Panc1 (cell line): ENCODE measurements at places on chromosomes 1 and 21. TPM values are rescaled to one million over a fixed set of nuclear protein-coding genes. Genes with fewer than 3 reads are reported as not detected.
A peak's percentile ranks its signal among the peaks of the same experiment; 100 is the strongest.

The STRIP1 gene
- 26.1 TPM for total RNA-seq

The MANEAL gene
- total RNA-seq, result 29.7 TPM

The RHEX gene
- total RNA-seq, result not detected

The RNF186 gene
- not detected for total RNA-seq

The RBM15 gene
- total RNA-seq, result 32.1 TPM

The TRIM58 gene
- not detected for total RNA-seq

The C1QB gene
- total RNA-seq, result 0.33 TPM

The C1orf52 gene
- 51.6 TPM for total RNA-seq

The C1orf53 gene
- 7.2 TPM for total RNA-seq

The KCNT2 gene
- total RNA-seq, result 0.41 TPM

The NHLH2 gene
- not detected for total RNA-seq

The RXRG gene
- not detected for total RNA-seq

GRCh38 chr1:89822109-89822962, 1.5 kb downstream of the LRRC8D start:
- H3K4me3 ChIP-seq, result peak overlapping the region; percentile 76
- no peaks in the 10 kb centered on the region for H3K27me3 ChIP-seq
- peaks cover 24% of the 10 kb centered on the region for H3K4me1 ChIP-seq
- no peaks in the 10 kb centered on the region for H3K36me3 ChIP-seq

GRCh38 chr1:47186267-47187185, 3.3 kb downstream of the PDZK1IP1 start:
- no peaks in the 10 kb centered on the region for H3K27me3 ChIP-seq
- no peak for DNase-seq
- H3K36me3 ChIP-seq, result no peaks in the 10 kb centered on the region
- no peak overlapping the region for H3K4me3 ChIP-seq

GRCh38 chr1:245488346-245489129, 333.8 kb downstream of the KIF26B start:
- DNase-seq, result no peak
- no peaks in the 10 kb centered on the region for H3K36me3 ChIP-seq

GRCh38 chr1:173266841-173267240, 59.7 kb upstream of the TNFSF4 start:
- no peaks in the 10 kb centered on the region for H3K27me3 ChIP-seq
- DNase-seq, result no peak
- no peak overlapping the region for H3K4me3 ChIP-seq
- H3K4me1 ChIP-seq, result no peaks in the 10 kb centered on the region

DNA sequence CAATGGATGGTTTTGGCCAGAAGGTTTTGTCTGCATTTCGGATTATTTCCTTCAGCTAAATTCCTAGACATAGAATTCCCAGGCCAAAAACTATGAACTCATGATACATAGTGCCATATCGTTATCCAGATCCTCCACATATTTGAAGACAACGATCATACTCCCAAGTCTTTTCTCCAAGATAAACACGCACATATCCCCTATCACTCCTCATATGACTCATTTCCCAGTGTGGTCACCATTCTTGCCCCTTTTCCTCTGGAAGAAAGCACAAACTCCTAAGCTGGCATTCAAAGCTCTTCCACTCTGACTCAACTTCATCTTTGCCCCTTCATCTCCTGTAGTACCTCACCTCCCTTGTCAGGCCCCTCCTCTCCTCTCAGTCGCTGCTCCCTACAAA, 277.6 kb downstream of the PLPP3 start:
- H3K27ac ChIP-seq, result no peak overlapping the region
- H3K27me3 ChIP-seq, result no peaks in the 10 kb centered on the region
- no peaks in the 10 kb centered on the region for H3K36me3 ChIP-seq

DNA sequence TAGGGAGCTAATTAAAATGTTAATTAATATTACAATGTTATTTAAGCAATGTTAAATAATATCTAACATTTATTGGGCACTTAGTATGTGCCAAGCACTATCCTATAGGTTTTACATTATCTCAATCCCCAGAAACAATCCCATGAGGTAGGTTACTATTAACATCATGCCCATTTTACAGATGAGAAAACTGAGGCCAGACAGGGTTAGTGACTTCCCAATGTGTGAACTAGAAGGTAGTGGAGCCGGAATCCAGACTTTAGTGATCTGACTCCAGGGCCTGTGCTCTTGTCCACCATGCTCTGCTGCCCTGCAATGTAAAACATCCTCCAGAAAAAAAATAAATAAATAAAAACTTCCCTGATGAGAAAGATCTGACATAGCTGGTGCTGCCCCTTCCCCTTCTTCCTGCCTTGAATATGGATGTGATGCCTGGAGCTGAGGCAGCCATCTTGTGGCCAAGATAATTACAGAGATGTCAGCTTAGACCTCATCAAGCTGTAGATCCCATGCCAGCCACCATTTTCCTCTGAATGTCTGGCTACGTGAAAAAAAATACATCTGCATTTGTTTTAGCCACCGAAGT, 7.6 kb upstream of the CELA2A start:
- no peak overlapping the region for H3K4me3 ChIP-seq
- H3K4me1 ChIP-seq, result no peaks in the 10 kb centered on the region
- H3K27ac ChIP-seq, result no peak overlapping the region

- no peak overlapping the region for H3K27ac ChIP-seq
- H3K36me3 ChIP-seq, result no peaks in the 10 kb centered on the region
- no peaks in the 10 kb centered on the region for H3K27me3 ChIP-seq
- no peak for DNase-seq
Observed at GRCh38 chr1:83000286-83000685, 998.6 kb downstream of the TTLL7 start.

DNA sequence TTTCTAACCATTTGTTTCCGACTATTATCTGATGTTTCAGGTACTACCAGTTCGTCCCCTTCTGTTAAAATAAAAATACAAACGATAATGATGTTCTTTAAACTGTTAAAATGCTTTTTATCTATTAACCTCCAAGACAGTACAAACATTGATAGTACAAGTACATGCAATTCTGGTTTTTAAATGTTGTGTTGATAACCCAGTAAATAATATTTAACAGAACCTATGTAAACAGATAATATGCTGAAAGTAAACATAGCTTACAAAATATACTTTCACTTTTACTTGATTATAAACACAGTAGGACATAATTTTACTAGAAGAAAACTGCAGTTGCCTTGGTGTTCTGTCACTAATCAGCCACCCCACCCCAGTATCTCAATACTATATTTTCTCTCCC, 76.9 kb downstream of the COQ8A start:
- H3K4me1 ChIP-seq, result no peaks in the 10 kb centered on the region
- DNase-seq, result no peak
- no peaks in the 10 kb centered on the region for H3K27me3 ChIP-seq
- H3K36me3 ChIP-seq, result peaks cover 3% of the 10 kb centered on the region
- no peak overlapping the region for H3K27ac ChIP-seq
- H3K4me3 ChIP-seq, result no peak overlapping the region

DNA sequence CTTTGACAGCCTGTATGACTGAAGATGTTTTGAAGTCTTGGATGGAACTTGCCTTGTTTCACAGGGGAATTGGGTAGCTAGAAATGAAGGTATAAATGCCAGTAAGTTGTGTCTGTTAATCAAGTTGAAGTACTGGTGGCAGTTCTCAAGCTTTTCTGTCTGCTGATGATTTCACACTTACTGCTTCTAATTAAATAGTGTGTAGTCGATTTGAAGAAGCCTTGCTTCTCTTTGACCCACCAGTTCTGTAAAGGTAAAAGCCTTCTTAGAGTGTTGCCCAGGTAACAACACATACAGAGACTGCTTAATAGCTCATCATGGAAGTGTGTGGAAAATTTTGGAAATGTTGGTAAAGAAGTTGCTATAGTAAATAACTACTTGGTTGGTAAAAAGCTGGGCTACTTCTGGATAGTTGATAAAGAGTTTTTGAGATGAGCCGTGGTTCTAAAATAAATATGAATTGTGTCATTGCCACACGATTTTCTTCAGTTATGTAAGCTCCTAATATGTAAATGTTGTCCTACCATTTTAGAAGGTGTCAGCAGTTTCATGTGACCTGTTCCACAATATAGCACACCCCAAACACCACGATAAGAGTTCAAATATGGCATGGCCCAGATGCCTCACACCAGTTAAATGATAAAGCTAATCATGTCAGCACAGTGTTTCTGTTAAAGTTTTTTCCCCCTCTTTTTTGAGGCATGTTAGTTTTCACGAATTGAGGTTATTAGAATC, 7.4 kb downstream of the RABGAP1L start:
- no peaks in the 10 kb centered on the region; the same call in 1 of the 2 replicates for H3K36me3 ChIP-seq
- H3K4me1 ChIP-seq, result peaks cover 14% of the 10 kb centered on the region; the same call in 1 of the 2 replicates
- H3K4me3 ChIP-seq, result no peak overlapping the region
- H3K27ac ChIP-seq, result no peak overlapping the region; the same call in 1 of the 2 replicates

DNA sequence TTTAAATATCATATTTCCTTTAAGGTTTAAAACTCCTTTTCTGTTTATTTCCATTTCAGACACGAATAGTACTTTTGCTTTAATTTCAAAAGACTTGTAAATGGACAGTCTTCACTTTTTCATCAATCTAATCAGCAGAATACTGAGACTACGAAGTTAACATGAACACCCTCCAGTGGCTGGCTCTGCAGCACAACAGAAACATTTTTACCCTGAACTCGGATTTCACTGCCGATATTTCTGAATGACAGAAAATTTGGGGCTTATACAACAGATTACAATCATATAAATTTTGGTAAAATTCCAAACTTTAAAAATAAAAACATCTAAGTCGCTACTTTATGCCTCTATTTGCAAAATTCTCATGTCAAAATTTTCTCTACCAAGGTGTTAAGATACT, 86.2 kb downstream of the AKT3 start:
- H3K4me1 ChIP-seq, result no peaks in the 10 kb centered on the region
- no peak overlapping the region for H3K27ac ChIP-seq
- DNase-seq, result no peak
- H3K27me3 ChIP-seq, result no peaks in the 10 kb centered on the region
- H3K4me3 ChIP-seq, result no peak overlapping the region

DNA sequence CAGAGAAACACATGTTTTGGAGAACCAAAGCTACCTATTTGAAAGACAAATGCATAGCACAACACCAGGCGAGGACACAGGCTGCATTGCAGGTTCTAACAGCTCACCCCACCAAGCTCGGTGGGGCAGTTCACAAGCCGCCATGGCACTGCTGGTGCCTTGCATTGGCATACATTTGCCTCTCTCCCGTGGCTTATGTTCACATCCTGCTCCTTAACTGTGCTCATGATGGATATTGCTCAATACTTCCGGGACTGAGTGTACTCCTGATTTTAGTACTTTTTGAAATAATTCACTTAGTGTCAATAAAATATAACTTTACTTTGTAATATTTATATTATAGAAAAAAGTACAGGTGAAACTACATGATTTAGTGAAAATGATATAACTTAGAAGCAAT, 1187.4 kb upstream of the NCAM2 start:
- no peak for DNase-seq
- no peaks in the 10 kb centered on the region for H3K36me3 ChIP-seq
- no peak overlapping the region for H3K4me3 ChIP-seq
- no peak overlapping the region for H3K27ac ChIP-seq
- H3K27me3 ChIP-seq, result no peaks in the 10 kb centered on the region

GRCh38 chr1:178916448-178917174, 45.7 kb upstream of the ANGPTL1 start:
- H3K27me3 ChIP-seq, result no peaks in the 10 kb centered on the region
- no peak for DNase-seq
- H3K4me3 ChIP-seq, result no peak overlapping the region
- no peaks in the 10 kb centered on the region for H3K36me3 ChIP-seq
- no peak overlapping the region for H3K27ac ChIP-seq

DNA sequence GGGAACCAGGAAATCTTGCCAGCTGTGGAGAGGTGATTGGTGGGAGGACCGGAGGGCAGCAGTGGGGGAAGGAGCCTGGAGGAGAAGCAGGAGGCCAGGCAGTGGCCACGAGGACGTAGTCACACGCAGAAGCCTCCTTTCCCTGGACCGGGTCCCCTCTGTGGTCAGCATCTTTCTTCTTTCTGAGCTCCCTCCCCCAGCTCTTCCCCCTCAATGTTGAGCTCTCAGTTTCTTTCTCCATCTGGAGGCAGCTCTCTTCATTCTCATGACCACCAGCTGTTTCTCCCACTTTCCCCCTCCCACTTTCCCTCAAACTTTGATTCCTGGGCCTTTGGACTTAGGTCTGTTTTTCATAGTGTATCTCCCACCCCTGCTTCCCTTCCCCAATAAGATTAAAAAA, 18.3 kb downstream of the KIRREL1 start:
- no peaks in the 10 kb centered on the region for H3K27me3 ChIP-seq
- H3K4me3 ChIP-seq, result no peak overlapping the region
- no peaks in the 10 kb centered on the region for H3K36me3 ChIP-seq
- H3K27ac ChIP-seq, result peak overlapping the region; percentile 100

GRCh38 chr1:7379441-7379971, 391.6 kb upstream of the VAMP3 start:
- H3K27me3 ChIP-seq, result no peaks in the 10 kb centered on the region
- H3K36me3 ChIP-seq, result no peaks in the 10 kb centered on the region
- H3K4me1 ChIP-seq, result peaks cover 8% of the 10 kb centered on the region
- no peak overlapping the region for H3K4me3 ChIP-seq
- no peak overlapping the region for H3K27ac ChIP-seq

DNA sequence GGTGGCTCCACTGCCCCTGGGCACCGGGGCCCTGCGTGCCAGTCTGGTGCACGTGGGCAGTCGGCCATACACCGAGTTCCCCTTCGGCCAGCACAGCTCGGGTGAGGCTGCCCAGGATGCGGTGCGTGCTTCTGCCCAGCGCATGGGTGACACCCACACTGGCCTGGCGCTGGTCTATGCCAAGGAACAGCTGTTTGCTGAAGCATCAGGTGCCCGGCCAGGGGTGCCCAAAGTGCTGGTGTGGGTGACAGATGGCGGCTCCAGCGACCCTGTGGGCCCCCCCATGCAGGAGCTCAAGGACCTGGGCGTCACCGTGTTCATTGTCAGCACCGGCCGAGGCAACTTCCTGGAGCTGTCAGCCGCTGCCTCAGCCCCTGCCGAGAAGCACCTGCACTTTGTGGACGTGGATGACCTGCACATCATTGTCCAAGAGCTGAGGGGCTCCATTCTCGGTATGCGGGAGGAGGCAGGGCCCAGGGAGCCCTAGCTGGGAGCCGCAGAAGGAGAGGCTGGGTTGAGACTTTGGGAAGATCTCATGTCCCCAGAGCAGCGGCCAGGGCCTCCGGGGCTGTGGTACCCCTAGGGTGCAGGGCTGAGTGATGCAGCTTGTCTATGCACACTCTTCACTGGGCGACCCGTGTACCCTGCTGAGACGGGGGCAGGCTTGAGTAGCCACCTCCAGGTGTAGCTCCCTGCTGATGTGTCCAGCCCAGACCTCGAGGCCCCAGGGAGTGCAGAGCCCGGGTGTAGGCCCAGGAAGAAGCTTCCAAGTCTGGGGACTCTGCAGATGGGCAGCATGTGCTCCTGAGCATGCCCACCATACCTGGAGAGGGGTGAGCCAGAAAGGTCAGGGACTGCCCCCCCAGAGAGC, 1.8 kb downstream of the VWA1 start:
- H3K36me3 ChIP-seq, result peaks cover 2% of the 10 kb centered on the region; the same call in 1 of the 2 replicates
- peak overlapping the region; percentile 87 for H3K4me3 ChIP-seq
- no peak for DNase-seq
- no peaks in the 10 kb centered on the region for H3K27me3 ChIP-seq

GRCh38 chr21:42446531-42446930, 42.8 kb downstream of the UBASH3A start:
- no peaks in the 10 kb centered on the region for H3K4me1 ChIP-seq
- H3K27me3 ChIP-seq, result no peaks in the 10 kb centered on the region
- no peaks in the 10 kb centered on the region for H3K36me3 ChIP-seq

DNA sequence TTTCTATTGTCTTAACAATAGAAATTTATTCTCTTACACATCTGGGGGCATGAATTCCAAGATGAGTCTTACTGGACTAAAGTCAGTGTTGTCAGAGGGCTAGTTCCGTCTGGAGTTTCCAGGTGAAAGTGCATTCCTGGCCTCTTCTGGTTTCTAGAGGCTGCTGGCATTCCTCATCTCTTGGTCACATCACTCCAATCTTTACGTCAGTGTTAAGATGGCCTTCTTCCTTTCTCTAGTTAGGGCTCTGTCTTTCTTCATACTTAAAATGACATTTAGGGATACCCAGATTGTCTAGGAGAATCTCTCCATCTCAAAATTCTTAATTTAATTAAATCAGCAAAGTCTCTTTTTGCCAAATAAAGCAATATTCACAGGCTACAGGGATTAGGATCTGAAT, 13.3 kb upstream of the PDC start:
- no peak overlapping the region for H3K4me3 ChIP-seq
- H3K4me1 ChIP-seq, result no peaks in the 10 kb centered on the region
